Stomach (tissue), 19 donors: ENCODE measurements at places on chromosomes 12 and 14. TPM values are rescaled to one million over a fixed set of nuclear protein-coding genes. Genes with fewer than 3 reads are reported as not detected.

- H3K36me3 ChIP-seq = no peaks in the 10 kb centered on the region
- H3K27ac ChIP-seq = no peak overlapping the region
- no peak for DNase-seq
- H3K27me3 ChIP-seq = no peaks in the 10 kb centered on the region
- no peaks in the 10 kb centered on the region for H3K4me1 ChIP-seq
These were observed 21.4 kb upstream of the ATP2B1 start for GRCh38 chr12:89729946-89730459.

- no peaks in the 10 kb centered on the region for H3K36me3 ChIP-seq
- peak within 1 kb of the TSS; percentile 86 for H3K27ac ChIP-seq
- H3K27me3 ChIP-seq = no peaks in the 10 kb centered on the region
- peak within 1 kb of the TSS; percentile 66 for H3K4me3 ChIP-seq
- peak; percentile 88 for DNase-seq
These were observed at the start of gene MIPOL1 for GRCh38 chr14:37197421-37198272. MIPOL1 (plus strand) TSS chr14:37197937; CDS start chr14:37247889, 49,952 bp downstream.

- no peaks in the 10 kb centered on the region for H3K36me3 ChIP-seq
- no peak overlapping the region for H3K4me3 ChIP-seq
- H3K27me3 ChIP-seq = no peaks in the 10 kb centered on the region
- no peaks in the 10 kb centered on the region for H3K4me1 ChIP-seq
- no peak overlapping the region for H3K27ac ChIP-seq
- no peak for DNase-seq
These were observed 220.1 kb downstream of the GALC start for GRCh38 chr14:87772854-87773253.

The TMEM229B gene
- total RNA-seq = 1.8 TPM

The ARHGAP9 gene
- total RNA-seq = 6.7 TPM

The INSM2 gene
- total RNA-seq = not detected
